ENCODE measurements at places on chromosomes 2 and 18. TPM values are rescaled to one million over a fixed set of nuclear protein-coding genes. Genes with fewer than 3 reads are reported as not detected.

Gene ASB18
- total RNA-seq = not detected

Gene TPO
- 15.1 TPM for total RNA-seq

- no peaks in the 10 kb centered on the region for H3K27me3 ChIP-seq
- no peak overlapping the region for H3K27ac ChIP-seq
- H3K4me1 ChIP-seq = peaks cover 11% of the 10 kb centered on the region
These were observed 71.4 kb downstream of the PLCL1 start for GRCh38 chr2:197875763-197876162.

Gene VSNL1
- 0.80 TPM for total RNA-seq

Gene CD8A
- 2.0 TPM for total RNA-seq

Gene CTNNA2
- total RNA-seq = not detected

Gene IL1RL2
- 2.3 TPM for total RNA-seq

- no peaks in the 10 kb centered on the region for H3K27me3 ChIP-seq
- no peaks in the 10 kb centered on the region for H3K36me3 ChIP-seq
- no peak overlapping the region for H3K27ac ChIP-seq
- H3K4me3 ChIP-seq = no peak overlapping the region
- DNase-seq = no peak
These were observed 25.6 kb downstream of the DNMT3A start for GRCh38 chr2:25316101-25316500.

Gene STEAP3
- 11.2 TPM for total RNA-seq

DNA sequence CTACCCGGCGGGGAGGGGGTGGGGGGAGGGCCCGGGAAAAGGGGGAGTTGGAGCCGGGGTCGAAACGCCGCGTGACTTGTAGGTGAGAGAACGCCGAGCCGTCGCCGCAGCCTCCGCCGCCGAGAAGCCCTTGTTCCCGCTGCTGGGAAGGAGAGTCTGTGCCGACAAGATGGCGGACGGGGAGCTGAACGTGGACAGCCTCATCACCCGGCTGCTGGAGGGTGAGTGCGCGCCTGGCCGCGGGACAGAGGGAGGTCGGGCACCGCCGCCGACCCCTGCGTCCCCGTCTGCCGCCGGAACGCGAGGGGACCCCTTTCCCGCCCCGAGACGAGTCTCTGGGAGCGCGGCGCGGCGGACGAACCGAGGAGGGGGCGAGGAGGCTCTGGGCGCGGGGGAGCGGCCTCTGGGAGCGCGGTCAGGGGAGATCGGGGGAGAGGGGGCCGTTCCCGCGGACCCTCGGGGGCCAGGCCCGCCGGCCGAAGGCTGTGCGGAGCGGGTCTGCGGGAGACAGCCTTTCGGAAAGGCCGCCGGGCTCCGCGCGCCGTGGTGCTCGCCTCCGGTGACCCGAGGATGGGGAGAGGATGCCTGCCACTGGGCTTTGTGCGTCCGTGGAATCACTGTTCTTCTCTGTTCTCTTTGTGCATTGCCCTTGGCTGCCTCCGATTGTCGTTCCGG lies 463 bp downstream of the PPP1CB start:
- H3K36me3 ChIP-seq = no peaks in the 10 kb centered on the region
- H3K4me3 ChIP-seq = peak overlapping the region; percentile 93
- H3K27ac ChIP-seq = peak overlapping the region; percentile 100
- no peak for DNase-seq

Gene ANTXR1
- 52.7 TPM for total RNA-seq

DNA sequence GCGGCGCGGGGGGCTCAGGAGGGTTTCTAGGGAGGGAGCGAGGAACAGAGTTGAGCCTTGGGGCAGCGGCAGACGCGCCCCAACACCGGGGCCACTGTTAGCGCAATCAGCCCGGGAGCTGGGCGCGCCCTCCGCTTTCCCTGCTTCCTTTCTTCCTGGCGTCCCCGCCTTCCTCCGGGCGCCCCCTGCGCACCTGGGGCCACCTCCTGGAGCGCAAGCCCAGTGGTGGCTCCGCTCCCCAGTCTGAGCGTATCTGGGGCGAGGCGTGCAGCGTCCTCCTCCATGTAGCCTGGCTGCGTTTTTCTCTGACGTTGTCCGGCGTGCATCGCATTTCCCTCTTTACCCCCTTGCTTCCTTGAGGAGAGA lies 5.2 kb downstream of the PROC start:
- H3K27ac ChIP-seq = no peak overlapping the region
- H3K4me3 ChIP-seq = peak overlapping the region; percentile 52
- no peak for DNase-seq
- no peaks in the 10 kb centered on the region for H3K36me3 ChIP-seq
- no peaks in the 10 kb centered on the region for H3K4me1 ChIP-seq

Gene PCARE
- total RNA-seq = not detected

DNA sequence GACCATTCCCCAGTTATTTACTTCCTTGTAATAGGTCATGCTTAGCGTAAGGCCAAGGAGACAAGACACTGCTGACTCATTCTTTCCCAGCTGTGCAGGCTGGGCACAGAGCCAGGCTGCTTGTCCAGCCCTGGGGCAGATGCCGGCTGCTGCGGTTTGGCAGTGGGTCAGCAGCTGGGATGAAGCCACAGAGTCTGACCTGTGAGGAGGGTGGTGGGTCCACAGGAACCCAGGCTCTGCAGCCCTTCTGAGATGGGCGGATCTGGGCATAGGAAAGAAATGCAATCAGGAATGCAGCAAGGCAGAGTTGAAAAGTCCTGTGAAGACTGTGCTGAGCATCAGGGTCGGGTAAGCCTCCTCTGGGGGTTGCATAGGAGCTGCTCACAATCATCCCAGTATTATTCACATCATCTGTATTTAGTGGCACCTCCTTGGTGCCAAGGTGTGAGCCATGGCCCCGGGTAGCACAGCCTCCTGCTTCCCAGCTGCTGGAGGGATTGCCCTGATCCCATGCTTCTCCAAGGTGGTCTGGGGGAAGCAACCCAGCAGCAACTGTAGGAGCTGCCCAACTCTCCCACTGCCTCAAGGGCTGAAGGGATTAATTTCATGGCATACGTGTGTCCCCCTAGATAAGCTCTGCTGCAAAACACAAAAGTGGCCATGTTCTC lies 139.0 kb downstream of the DDX1 start:
- H3K4me1 ChIP-seq = peaks cover 10% of the 10 kb centered on the region
- H3K4me3 ChIP-seq = no peak overlapping the region
- no peaks in the 10 kb centered on the region for H3K27me3 ChIP-seq
- no peak overlapping the region for H3K27ac ChIP-seq

Gene RHOB
- 643 TPM for total RNA-seq

- DNase-seq = no peak
- no peaks in the 10 kb centered on the region for H3K36me3 ChIP-seq
- H3K4me1 ChIP-seq = no peaks in the 10 kb centered on the region
- H3K27ac ChIP-seq = no peak overlapping the region
These were observed 30.5 kb upstream of the SGPP2 start for GRCh38 chr2:222393733-222394267.

DNA sequence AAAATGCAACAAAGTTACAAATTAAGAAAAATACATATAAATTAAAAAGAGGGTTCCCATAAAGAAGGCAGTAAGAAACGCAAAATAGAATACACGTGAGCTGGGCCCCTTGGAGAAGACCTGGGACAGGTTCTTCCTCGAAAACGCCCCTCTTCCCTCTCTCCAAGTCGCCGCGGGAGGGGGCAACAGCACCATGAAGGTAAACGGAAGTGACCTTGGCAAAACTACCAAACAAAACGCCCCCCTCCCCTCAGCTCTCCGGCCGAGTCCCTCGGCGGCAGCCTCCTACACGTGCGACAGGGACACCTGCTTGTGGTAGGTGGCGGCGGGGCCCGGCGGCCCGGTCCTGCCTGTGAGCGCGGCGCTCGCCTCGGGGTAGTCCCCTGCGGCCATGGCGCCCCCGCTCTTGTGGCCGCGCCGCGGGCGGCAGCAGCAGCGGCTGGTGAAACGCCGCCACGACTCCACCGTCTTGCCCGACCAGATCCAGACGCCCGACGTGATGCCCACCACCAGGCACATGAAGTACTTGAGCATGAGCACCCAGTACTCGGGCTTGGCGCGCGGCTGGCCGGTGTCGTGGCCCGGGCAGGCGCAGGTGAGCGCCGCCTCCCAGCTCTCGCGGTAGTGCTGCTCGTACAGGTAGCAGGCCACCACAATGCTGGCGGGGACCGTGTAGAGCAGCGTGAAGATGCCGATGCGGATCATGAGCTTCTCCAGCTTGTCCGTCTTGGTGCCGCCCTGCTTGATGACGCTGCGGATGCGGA lies 2.8 kb downstream of the FZD5 start:
- no peaks in the 10 kb centered on the region for H3K36me3 ChIP-seq
- DNase-seq = no peak
- H3K27me3 ChIP-seq = no peaks in the 10 kb centered on the region
- no peak overlapping the region for H3K27ac ChIP-seq
- H3K4me3 ChIP-seq = peak overlapping the region; percentile 4

DNA sequence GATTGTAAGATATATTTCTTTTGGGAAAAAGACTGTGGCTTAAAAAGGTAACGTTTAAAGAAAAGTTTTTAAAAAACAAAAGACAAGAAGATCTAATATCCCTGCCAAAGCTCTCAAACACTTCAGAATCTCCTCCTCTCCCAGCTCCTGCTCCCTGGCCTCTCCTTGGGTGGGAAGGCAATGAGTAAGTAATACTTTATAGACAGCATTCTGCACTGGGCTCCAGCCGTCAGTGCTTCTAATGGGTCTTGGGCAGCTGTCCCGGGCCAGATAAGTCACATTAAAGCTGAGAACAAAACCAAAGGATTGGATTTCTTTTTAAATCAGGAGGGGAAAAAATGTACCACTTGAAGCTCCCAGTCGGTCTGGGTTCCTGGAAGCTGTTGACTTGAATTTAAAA lies 133.7 kb downstream of the ALPK2 start:
- no peaks in the 10 kb centered on the region for H3K27me3 ChIP-seq
- no peak for DNase-seq
- no peaks in the 10 kb centered on the region for H3K4me1 ChIP-seq
- no peak overlapping the region for H3K4me3 ChIP-seq

Gene TNS1
- total RNA-seq = 141 TPM

DNA sequence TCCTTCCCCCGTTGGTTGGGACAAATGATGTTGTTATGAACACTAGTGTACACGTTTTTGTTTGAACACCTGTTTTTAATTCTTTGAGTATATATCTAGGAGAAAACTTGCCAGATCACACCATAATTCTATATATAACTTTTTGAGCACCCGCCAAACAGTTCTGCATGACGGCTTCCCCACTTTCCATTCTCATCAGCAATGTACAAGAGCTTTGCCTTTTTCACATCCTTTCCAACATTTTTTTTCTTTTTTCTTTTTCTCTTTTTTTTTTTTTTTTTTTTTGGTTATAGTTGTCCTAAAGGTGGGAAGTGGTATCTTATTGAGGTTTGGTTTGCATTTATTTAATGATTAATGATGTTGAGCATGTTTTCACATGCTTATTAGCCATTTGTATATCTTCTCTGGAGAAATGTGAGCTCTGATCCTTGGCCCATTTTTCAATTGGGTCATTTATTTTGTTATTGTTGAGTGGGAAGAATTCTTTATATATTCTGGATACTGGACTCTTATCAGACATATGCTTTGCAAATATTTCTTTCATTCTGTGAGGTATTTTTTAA lies 86.9 kb upstream of the ZC3H15 start:
- no peak overlapping the region for H3K27ac ChIP-seq
- DNase-seq = no peak
- no peaks in the 10 kb centered on the region for H3K4me1 ChIP-seq

- DNase-seq = no peak
- H3K27ac ChIP-seq = no peak overlapping the region
- H3K27me3 ChIP-seq = no peaks in the 10 kb centered on the region
- no peaks in the 10 kb centered on the region for H3K4me1 ChIP-seq
- H3K4me3 ChIP-seq = no peak overlapping the region
- no peaks in the 10 kb centered on the region for H3K36me3 ChIP-seq
These were observed 71.1 kb downstream of the MTA3 start for GRCh38 chr2:42639340-42640077.

- no peaks in the 10 kb centered on the region for H3K4me1 ChIP-seq
- no peak overlapping the region for H3K27ac ChIP-seq
- H3K4me3 ChIP-seq = no peak overlapping the region
- DNase-seq = no peak
- no peaks in the 10 kb centered on the region for H3K36me3 ChIP-seq
These were observed 28.4 kb downstream of the TMEM177 start for GRCh38 chr2:119707117-119708087.

GRCh38 chr2:223563462-223563861 lies 38.7 kb downstream of the SCG2 start:
- no peak overlapping the region for H3K27ac ChIP-seq
- no peaks in the 10 kb centered on the region for H3K36me3 ChIP-seq
- no peak overlapping the region for H3K4me3 ChIP-seq
- no peaks in the 10 kb centered on the region for H3K27me3 ChIP-seq

- no peak overlapping the region for H3K4me3 ChIP-seq
- no peaks in the 10 kb centered on the region for H3K27me3 ChIP-seq
- DNase-seq = no peak
- H3K36me3 ChIP-seq = no peaks in the 10 kb centered on the region
- no peaks in the 10 kb centered on the region for H3K4me1 ChIP-seq
These were observed 139.7 kb downstream of the LRP2 start for GRCh38 chr2:169222665-169223064.

Gene LRATD1
- 1.6 TPM for total RNA-seq

GRCh38 chr2:20221555-20221973 lies 3.4 kb downstream of the SDC1 start:
- peaks cover 6% of the 10 kb centered on the region for H3K4me1 ChIP-seq
- H3K36me3 ChIP-seq = no peaks in the 10 kb centered on the region
- no peak for DNase-seq
- H3K27me3 ChIP-seq = no peaks in the 10 kb centered on the region
- H3K4me3 ChIP-seq = no peak overlapping the region
- peak overlapping the region; percentile 94 for H3K27ac ChIP-seq

- no peak overlapping the region for H3K27ac ChIP-seq
- no peaks in the 10 kb centered on the region for H3K27me3 ChIP-seq
- H3K4me1 ChIP-seq = no peaks in the 10 kb centered on the region
- no peaks in the 10 kb centered on the region for H3K36me3 ChIP-seq
These were observed 565.5 kb downstream of the CCDC85A start for GRCh38 chr2:56749152-56749752.

Gene TTN
- 2.9 TPM for total RNA-seq

DNA sequence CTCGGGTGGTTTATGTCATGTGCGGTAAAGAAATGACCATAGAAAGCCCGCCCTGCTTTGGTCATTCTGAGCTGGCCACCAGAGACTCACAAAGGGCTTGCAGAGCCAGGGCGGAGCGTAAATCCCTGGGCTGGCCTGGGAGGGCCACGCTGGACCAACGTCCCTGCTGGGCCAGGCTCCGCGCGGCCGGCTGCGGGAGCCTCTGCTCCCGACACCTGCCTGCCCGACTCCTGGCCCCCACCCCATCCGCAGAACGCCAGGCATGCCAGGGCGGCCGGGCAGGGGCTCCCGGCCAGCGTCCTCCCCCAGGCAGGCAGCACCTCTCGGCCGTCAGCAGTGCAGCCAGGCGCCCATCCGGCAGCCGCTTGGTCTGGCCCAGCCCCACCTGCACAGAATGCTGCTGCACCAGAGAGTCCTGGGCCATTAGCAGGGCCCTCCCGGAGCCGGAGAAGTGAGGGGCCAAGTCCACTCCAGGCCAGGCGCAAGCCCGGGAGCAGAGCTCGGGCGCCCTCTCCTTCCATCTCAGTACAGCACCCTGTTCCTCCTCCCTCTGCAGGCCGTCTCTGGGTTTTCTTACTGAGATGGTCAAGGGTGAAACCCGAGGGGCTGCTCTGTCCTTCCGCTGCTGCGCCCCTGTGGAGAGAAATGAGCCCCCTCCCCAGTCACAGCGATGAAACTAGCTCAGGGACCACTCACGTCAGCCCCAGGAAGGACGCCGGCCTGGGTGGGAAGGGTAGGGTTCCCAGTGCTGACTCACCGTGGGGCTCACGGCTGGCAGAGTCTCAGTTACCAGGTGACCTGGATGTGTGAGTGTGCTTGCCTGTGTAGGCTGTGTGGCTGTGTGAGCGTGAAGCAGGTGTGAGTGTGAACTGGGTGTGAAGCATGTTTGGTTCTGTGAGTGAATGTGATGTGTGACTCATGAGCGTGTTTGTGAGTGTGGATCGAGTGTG lies 83.3 kb downstream of the PTGR3 start:
- no peak overlapping the region for H3K27ac ChIP-seq
- no peak overlapping the region for H3K4me3 ChIP-seq
- H3K4me1 ChIP-seq = no peaks in the 10 kb centered on the region

Gene FHOD3
- 1.9 TPM for total RNA-seq

All from breast epithelium (tissue), 4 donors.